ENCODE measurements at places on chromosomes 3 and 15.

GRCh38 chr3:147297761-147298350 is 108.5 kb downstream of the ZIC4 start:
- no peak for DNase-seq

GRCh38 chr15:41928637-41929620 is 35.1 kb upstream of the SPTBN5 start:
- DNase-seq: no peak

- DNase-seq: no peak
Measured at GRCh38 chr3:126477061-126477380, 1.3 kb upstream of the ZXDC start.

GRCh38 chr3:160992712-160993111 is 112.4 kb downstream of the B3GALNT1 start:
- DNase-seq: no peak

DNA sequence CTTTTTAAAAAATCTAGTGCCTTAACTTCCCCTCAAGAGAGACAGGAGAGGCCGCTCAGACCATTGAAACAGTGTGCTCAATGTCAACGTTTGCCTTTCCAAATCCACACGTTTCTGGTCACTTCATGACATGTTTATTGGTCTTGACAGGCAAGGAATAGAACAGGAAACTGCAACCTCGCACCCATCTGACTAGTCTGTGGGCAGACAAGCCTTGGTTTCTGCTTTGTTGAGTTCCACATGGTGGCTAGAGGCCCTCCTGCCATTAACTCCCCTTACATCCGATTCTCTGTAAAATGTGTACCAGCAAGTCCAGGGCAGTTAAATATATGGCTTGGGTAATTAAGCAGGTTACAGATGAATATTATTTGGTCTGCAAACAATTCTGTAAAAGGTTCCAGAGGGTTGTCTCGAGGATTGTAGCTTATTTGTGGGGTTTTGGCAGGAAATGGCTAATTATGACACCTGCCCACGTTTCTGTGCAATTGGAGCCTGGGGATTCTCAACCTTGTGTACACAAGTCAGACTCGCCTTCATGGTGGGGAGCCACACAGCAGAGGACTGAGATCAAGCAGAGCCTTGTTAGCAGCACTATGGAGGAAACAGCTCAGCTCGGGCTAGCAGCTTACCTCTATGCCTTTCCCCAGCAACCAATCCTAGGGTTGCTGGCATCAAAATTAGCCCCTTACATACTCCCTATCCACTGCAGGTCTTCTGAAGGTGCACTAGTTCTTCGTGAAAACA is 317.5 kb upstream of the IGF1R start:
- peak; percentile 99 for DNase-seq

DNA sequence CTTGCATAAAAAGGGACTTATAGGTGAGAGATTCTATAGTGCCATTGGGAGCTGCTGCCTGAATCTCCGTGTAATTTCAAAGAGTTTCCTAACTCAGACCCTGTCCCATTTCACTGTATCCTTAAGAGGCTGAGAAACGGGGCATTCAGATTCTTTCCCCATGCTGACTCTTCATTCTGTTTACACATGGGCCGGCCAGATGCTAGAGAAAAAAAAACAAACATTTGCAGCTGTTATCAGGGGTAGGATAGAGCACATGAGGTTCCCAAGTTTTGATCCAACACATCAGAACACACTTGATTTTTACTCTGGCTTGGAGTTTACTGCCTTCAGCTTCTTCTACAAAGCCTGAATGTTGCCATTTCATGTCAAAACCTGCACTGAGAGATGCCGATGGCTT is 215.9 kb upstream of the TPRG1 start:
- DNase-seq: no peak

DNA sequence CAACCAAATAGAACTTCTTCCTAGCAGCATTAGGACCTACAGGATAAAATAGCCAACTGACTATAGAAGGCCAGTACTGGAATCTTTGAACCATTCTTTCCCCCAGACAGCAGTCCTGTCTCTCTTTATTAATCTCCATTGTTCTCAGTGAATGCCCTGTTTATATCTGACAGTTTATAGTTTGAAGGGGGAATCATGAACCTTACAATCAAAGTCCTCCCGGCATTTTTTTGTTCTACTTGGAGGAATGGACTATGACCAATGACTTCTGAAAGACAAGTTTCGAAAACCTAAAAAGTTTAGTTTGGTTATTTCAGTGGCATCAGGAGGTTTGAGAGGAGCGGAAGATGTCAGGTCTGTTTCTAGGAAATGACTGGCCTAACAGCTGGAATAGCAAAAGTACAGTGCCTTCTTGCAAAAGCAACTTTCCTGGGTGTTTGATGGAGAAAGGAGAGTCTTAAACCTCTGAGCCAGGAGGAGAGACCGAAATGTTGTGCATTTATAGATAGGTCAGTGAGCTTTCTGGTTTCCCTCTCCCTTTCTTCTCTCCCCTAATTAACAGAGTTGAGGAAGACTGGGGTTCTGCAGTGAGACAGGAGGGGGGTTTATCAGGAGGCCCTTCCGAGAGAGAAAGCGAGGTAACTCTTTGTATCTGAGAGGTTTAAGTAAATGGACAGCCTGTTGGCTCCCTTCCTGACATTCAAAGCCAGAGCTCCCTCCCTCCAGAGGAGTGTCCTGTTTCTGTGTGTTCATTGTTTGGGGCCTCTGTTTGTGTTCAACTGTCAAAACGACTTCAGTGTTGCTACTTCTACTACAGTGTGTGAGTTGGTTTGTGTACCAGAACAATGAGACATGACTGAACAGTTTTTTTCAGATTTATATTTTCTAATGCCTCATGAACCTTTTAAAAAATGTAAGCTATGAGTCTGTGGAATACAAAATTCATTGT is 383.0 kb upstream of the RARB start:
- DNase-seq: no peak

DNA sequence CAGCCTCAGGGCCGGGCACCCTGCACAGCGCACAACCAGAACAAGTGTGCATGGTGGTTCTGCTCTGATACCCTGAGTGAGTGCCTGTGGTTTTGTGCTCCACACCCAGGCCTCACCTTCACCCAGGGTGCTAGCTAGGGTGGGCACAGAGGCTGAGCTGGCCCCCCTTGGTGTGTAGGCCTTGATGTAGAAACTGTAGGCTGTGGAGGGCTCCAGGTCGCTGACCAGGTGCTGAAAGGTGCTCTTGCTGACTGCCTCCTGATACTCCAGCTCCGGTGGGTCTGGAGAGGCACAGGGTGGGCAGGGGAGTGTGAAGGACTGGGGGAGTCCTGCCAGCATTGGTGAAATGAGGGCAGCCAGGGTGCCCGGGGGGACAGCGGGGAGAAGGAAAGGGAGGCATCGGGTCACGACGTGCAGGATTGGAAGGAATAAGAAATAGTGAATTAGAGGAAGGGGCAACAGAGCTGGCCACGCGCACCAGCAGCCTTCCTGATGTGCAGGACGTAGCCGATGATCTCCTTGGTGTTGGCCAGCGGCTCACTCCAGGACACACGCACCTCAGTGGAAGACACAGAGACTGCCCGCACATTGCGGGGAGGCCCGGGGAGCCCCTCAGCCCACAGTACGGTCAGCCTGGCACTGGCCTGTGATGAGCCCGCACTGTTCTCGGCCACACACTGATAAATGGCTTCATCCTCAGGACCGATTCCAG is 26.6 kb downstream of the RNU5B-1 start:
- DNase-seq: no peak

GRCh38 chr3:102682741-102683140 is 247.9 kb downstream of the ZPLD1 start:
- no peak for DNase-seq

DNA sequence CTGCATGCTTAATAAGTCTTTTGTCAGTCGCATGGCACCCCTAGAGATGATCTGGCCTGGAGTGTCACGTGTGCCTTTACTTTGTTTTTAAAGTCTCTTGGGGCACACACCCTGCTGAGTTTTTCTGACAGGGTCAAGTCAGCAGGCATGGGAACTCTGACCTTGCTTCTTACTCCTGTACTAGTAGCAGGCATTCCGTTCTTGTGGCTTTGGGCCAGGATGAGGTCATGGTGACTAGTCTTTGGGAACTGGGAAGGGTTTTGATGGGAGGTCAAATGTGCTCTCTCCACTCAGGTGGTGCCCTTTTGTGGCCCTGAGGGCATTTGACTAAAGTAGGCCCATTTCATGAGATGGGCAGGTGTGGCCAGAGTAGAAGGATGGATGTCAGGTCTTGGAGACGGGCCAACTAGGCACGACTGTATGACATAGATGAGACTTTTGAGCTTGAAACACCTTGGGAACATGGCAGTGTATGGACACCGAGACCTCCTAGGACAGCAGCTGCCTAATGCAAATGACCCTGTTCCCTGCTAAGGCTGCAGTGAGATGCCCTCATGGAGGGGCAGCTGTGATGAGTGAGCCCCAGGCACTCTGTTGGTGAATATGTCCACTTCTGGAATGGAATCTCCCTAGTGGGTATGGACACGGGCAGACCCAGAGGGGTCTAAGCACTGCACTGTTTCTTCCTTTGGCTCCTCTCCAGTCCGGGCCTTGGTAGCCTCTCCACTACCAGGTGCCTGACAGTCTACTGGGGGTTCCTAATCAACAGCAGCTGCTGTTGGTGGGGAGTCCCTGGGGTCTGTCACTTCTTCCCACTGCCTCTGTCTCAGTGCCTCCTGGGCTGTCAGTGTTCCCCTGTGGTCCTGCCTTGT is 16.4 kb downstream of the SRPRB start:
- DNase-seq: peak; percentile 61

GRCh38 chr3:13674538-13675185 is 125.7 kb downstream of the FBLN2 start:
- DNase-seq: no peak

GRCh38 chr15:44668921-44669320 is 5.5 kb upstream of the SPG11 start:
- no peak for DNase-seq

- peak; percentile 46 for DNase-seq
Measured at GRCh38 chr3:168467115-168467714, 371.5 kb upstream of the GOLIM4 start.

DNA sequence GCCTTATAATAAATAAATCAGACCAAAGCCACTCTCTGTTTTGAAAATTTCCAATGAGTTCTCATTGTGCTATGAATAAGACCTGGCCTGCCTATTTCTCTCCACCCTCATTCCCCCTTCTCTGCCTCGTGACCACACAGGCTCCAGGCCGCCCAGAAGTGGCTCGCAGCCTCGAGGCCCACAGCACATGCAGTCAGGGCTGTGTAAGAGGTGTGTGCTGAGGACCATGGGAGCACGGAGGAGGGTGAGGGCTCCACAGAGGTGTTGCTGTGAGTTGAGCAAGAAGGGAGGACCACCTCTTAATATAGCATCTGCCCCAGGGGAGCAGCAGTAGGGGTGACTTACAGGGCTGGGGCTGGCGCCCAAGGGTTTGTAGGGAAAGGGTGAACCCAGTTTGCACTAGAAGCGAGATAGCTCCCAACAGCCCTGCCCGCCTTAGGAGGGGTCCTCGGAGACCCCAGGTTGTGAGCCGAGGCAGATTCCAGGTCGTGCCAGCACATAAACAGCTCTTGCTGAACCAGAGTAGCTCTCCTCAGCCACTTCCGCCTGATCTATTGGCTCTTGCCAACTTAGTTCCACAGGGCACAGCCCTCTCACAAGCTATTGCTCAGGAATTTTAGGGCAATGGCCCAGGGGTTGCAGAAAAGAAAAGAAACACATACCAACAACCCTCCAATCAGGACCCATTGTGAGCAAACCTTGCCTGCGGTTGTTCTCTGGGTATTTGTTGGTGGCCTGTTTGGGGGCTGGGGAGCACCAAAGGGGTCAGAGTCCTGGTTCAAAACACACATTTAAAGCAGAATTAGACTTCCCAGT is 117.7 kb downstream of the MYLK start:
- DNase-seq: no peak

DNA sequence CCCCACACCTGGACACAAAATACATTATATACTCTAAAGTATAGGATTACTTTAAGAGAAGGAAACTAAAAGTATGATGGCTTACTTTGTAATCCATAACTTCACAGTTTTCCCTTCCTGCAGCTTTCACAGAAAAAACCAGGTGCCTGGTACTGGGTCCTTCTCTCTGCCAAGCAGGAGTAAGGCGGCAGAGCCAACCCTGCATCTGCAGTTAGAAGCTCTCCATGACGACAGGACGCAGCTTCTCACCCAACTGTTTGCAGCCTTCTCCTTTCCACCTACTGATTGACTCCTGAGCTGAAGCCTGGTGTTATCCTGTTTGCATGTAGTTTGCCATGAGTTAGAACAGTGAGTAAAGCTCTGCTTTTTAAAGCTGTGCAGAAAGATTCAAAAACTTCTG is 6.7 kb downstream of the MRAS start:
- DNase-seq: no peak

GRCh38 chr3:29515451-29515850 is 234.6 kb downstream of the RBMS3 start:
- no peak for DNase-seq

DNA sequence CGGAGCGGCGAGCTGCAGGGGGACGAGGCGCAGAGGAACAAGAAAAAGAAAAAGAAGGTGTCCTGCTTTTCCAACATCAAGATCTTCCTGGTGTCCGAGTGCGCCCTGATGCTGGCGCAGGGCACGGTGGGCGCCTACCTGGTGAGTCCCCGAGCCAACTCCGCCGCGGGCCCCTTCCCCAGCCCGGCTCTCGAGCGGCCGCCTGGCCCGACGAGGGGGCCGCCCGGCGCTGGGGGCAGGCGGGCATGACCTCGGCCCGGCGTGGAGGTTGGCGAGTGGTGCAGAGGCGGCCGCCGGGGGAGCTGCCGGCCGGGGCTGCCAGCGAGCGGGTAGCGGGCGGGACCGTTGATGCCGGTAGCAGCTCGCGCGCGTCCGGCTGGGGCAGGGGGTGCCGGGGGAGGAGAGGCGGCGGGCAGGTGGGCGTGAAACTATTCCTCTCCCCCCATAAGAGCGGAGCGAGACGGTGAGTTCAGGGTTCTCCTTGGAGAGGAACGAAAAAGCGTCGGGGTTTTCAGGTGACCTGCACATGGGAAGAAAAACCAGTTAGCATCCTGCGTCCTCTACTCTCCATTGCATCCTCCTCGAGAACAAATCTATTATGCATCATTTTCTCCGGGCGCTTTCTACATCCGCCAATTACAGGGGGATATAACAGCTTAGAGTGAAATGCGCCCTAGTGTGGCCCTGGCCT is 585 bp downstream of the SLCO3A1 start:
- peak; percentile 87 for DNase-seq

DNA sequence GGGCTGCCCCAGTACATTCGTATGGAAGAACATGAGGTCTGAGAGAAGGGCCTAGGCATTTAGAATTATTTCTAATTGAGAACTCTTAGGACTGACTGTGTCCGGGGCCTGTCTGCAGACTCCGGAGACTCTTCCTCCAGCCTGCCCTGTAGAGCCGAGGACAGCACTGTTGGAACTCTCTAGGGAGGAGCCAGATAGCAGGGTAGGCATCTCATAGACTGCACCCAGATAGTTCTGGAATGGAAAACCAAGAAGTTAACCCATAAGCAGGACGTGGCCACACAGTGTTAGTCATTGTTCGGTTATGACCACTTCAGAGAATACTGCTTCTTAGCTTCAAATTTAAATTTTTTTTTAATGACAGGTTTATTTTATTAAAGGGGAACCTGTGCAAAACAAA is 59.5 kb downstream of the SNRK start:
- DNase-seq: no peak

DNA sequence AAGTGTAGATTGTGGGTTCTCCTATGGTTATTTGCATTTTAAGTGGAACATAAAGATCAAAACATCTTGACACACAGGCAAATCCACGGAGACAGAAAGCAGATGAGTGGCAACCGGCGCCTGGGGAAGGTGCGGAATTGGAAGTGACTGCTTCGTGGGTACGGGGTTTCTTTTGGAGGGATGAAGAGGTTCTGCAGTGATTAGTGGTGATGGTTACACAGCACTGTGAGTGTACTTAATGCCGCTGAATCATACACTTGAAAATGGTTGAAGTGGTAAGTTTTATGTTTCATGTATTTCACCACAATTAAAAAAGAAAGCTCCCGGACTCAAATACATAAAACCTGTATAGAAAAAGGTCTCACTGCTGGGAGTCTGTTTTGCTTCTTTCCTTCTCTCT is 18.5 kb upstream of the VPS33B start:
- no peak for DNase-seq

All from NCI-H1417 (cell line).